ENCODE measurements at places on chromosomes 6 and 20.

DNA sequence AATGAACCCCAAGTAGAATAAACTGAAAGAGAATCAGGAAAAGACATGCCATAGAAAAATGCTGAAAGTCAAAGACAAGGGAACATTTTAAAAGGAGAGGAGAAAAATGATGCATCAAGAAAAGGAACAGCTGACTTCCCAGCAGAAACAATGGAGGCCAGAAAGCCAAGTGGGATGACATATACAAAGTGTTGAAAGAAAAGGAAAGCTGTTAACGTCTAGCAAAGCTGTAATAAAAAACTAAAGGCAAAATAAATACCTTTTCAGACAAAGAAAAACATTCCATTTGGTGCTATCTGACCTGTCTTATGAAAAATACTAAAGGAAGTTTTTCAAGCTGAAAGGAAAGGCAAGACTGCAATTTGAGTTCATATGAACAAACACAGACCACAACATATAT, 34.1 kb upstream of the PDE10A start:
- no peak for DNase-seq

DNA sequence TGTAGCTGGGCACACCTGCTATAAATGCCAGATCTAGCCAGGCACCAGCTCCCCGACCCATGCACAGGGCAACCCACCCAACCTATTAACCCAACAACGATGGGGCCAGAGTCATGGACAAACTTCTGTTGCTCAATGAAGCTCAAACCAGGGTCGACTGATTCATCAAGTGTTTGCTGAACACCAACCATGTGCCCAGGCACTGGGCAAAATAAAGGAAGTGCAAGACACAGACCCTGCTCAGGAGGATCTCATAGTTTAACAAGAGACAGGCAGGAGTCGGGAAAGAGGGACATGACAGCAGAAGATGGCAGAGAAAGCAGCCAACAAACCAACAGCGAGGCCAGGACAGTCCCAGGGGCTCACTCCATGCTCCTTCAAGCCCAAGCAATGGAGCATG, 18.8 kb downstream of the KCNK5 start:
- DNase-seq: no peak

GRCh38 chr6:99138445-99138844, 190.7 kb upstream of the FBXL4 start:
- no peak for DNase-seq

DNA sequence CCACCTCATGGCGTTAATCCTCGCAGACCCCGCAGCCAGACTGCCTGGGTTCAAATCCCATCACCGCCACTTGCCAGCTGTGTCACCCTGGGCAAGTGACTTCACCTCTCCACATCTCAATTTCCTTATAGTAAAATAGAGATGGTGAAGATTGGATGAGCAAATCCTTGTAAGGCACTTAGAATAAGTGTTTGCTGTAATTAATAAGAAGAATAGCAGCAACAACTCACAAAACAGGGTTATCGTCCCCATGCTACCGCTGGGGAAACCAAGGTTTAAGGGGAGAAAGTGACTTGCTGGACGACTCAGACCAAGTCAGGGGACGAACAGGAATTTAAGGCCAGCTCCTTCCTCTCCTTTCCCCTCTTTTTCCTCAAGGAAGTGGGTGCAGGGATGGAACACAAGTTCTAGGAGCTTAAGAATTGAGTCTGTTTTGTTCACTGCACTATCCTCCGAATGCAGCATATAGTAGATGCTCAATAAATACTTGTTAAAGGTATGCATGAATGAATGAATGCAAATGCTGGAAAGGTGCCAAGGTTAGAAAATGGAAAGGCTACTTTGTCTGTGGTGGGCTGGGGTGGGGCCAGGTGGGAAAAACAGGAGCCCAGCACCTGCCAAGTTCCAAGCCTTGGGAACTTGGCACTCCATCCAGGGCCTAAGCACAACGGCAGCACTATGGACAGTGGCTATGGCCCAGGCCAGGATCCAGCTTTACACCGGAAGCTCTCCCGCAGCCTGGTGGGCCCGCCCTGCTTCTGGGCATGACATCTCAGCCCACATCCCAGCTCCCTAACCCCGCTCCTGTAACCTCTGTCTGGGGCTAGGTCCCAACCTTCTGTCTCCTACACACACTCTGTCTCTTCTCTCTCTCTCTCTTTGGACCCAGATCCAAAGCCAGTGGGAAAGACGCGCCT, 4.9 kb upstream of the CDH22 start:
- no peak for DNase-seq

DNA sequence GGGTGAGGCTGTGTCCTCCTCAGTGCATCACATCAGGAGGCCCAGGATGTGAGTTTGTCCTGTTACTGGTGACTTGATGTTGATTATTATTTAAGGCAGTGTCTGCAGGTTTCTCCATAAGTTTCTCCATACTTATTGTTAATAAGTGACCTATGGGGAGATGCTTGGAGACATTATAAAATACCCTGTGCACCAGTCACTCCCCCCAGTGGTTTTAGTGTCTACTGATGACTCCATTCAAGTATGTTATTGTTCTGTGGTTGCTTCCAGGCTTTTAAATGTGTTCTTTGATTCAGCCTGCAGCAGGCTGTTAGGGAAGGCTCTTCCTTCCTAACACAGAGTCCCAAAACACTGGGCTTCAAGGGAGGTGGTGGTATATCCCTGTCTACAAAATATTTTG, 14.6 kb upstream of the CST3 start:
- no peak for DNase-seq

All from activated CD4-positive, alpha-beta T cell treated with anti-CD3 and anti-CD28 coated beads, Interleukin-2, amount 10 ng/mL, durations not matched to agents 24 days and 14 days (primary cell).